ENCODE measurements at places on chromosomes 6 and 20.

DNA sequence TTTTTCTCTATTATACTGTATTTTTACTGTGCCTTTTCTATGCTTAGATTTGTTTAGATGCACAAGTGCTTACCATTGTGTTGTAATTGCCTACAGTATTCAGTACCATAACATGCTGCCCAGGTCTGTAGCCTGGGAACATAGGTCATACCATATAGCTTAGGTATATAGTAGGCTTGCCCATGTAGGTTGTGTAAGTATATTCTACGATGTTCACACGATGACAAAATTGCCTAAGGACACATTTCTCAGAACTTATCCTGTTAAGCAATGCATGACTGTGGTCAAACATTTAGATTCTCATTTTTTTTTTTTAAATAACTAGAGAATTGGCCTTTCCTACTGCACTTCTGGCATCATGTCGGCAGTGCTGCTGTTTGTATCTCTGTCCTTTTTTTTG is 253.7 kb upstream of the SUPT3H start:
- no peak for DNase-seq

- DNase-seq: no peak
These were observed 27.8 kb downstream of the SPATA2 start for GRCh38 chr20:49887251-49888211.

GRCh38 chr20:51801122-51801822 is 1.0 kb downstream of the SALL4 start:
- DNase-seq: peak; percentile 63

- DNase-seq: peak; percentile 62
These were observed 67.0 kb upstream of the TNFAIP3 start for GRCh38 chr6:137799950-137800568.

DNA sequence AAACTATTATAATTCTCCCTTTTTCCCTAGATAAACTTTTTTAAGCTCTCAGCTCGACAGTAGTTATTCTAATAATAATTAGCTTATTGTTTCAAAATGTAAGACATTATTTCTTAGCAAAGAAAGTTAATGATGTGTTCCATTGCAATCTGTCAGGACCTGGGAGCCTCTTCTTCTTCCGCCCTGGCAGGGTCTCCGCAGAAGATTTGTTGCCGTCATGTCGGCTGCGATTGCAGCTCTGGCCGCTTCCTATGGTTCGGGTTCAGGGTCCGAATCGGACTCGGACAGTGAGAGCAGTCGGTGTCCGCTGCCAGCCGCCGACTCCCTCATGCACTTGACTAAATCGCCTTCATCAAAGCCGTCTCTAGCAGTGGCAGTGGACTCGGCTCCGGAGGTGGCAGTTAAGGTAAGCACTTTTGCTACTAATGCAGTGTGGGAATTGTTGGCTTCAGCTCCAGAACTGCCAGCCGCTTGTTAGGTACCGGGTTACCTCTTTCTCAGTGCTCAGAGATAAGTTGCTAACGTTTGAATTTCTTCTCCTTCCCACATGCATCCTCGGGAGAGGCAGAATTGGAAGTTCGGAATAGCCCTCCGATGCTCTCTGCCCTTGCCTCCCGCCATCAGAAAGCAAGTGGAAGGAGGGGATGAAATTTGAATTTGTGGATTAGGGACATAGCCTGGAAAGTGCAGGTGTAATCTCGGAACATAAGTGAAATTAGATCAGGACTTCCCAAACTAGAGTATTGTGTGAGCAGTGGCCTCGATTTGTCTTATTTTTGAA is at the start of gene CDC40:
TSS of gene CDC40 (plus strand) at position 200 of the 781 bp plus-strand sequence. CDS start at position 218, 18 bp downstream.
- DNase-seq: no peak

- DNase-seq: no peak
These were observed 35.7 kb upstream of the POPDC3 start for GRCh38 chr6:105215506-105215905.

DNA sequence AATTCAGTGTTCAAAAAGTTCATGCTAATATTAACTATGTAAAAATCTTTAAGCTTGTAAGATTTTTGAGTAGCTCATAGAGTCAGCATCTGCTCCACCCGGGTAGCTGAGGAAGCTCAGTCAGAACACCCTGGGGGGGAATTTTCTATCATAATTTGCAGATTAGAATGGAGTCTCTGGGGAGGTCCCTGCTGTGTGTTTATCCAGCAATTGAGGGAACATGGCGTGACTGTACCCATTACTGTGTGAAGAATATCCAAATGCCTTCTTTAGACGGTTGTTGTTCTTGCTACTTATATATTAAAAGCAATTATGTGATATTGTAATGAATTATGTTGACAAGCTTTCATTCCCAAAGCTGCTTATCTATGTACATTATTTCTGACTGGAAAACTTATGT is 64.8 kb downstream of the AIG1 start:
- peak; percentile 91 for DNase-seq

DNA sequence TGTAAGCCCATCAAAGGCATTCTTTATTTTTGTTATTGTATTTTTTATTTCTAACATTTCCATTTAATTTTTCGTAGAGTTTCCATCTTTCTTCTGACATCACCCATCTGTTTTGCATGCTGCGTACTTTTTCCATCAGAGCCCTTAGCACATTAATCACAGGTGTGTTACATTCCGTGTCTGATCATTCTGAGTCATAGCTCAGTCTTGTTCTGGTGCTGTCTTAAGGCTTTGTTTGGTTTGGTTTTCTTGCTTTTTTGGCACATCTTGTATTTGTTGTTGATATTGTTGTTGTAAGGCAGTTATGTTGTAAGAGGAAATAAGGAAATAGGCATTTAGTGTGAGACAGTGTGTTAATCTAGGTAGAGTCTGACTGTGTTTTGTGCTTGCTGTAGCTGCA is 214.6 kb upstream of the CDH4 start:
- DNase-seq: no peak

DNA sequence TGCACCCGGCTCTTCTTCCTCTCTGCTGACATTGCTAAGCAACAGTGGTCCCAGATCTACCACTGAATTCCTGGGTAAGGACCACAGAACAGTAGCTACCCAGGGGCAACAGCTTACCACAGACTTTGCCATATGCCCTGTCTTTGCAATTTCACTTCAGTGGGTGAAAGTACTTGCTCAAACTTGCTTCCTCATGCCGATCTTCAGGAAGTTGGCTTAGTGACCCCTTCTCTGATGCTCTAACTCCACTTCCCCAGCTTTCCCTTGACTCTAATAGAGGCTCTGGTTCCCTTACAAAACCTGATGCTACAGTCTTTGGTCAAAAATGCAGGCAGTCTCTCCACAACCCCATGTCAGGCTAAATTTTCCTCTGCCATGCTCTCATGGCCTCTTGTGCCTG is 3.3 kb upstream of the TAAR5 start:
- no peak for DNase-seq

GRCh38 chr20:47740121-47740861 is 45.0 kb downstream of the SULF2 start:
- no peak for DNase-seq

- peak; percentile 39 for DNase-seq
These were observed 2.2 kb downstream of the HSPA1B start for GRCh38 chr6:31829633-31830283.

GRCh38 chr6:150877928-150878327 is 12.4 kb downstream of the MTHFD1L start:
- DNase-seq: no peak

GRCh38 chr20:34123309-34123708 is 11.3 kb upstream of the EIF2S2 start:
- DNase-seq: no peak

GRCh38 chr6:62516291-62517141 is 230.5 kb upstream of the KHDRBS2 start:
- DNase-seq: no peak

- DNase-seq: no peak
These were observed 62.0 kb downstream of the EZR start for GRCh38 chr6:158756977-158757752.

DNA sequence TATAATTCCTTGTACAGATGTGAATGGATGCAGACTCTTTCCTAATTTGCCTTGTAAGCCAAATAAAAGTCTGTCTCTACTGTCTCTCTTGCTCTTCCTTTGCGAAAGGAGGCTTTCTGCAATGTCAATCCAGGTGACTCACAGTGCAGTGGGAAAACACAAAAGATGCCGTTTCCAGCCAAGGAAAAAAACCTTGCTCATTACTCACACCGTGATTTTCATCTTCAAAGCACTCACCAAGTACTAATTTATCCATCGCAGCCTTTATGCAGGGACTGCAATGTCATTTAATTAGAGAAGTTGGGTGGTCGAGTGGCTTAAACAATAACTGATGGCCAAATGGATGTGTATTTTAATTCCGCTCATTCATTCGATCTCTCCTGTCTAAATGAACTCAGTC is 23.8 kb downstream of the SAYSD1 start:
- peak; percentile 85 for DNase-seq

Measured in NCI-H1417 (cell line).